ENCODE measurements at places on chromosomes 3 and 15.

- no peak for DNase-seq
Measured at GRCh38 chr3:50588759-50589433, 19.6 kb downstream of the HEMK1 start.

- no peak for DNase-seq
Measured at GRCh38 chr3:101976473-101976872, 127.2 kb downstream of the NFKBIZ start.

GRCh38 chr3:169272532-169272931 is 391.0 kb downstream of the MECOM start:
- no peak for DNase-seq

GRCh38 chr3:61876797-61877196 is 315.4 kb downstream of the PTPRG start:
- no peak for DNase-seq
